ENCODE measurements at places on chromosomes 16 and 17. TPM values are rescaled to one million over a fixed set of nuclear protein-coding genes. Genes with fewer than 3 reads are reported as not detected.

DNA sequence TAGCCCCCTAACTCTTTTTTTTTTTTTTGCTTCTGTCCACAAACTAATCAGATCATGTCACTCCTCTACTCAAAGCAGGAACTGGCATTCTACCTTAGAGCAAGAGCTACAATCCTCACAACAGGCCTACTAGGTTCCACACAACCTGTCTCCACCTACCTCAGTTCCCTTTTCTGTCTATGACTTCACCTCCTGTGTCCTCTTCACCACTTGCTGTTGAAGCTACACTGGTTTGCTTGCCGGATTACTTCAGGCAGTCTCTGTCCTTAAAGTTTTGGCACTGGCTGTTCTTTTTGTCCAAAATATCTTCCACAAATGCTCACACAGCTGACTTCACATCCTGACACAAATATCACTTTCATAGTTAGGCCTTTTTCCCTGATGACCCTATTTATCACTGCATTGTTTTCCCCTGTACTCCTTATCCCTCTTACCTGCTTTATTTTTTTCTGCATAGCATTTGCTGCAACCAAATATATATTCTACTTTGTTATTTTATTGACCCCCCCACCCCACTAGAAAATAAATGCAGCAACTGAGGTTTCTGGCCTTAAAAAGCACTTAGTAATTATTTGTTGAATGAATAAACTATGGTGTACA lies 72.0 kb downstream of the KANSL1 start:
- no peak overlapping the region for H3K4me3 ChIP-seq
- no peaks in the 10 kb centered on the region for H3K27me3 ChIP-seq
- no peak overlapping the region for H3K27ac ChIP-seq
- peaks cover 24% of the 10 kb centered on the region for H3K4me1 ChIP-seq

DNA sequence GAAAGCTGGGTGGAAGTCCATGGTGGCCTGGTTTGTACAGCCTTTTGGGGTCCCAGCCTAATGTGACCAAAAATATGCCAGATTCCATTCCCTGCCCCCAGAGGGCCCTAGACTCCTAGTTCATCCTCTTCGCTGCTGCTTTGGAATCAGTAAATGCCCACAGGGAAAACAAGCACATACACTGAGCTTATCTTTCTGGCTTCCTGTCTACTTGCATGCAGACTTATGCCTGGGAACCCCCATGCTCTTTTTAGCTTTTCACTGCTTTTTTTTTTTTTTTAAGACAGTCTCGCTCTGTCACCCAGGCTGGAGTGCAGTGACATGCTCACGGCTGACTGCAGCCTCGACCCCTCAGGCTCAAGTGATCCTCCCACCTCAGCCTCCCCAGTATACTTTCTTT lies 6.2 kb upstream of the CD300LG start:
- H3K27ac ChIP-seq, result no peak overlapping the region
- peaks cover 15% of the 10 kb centered on the region for H3K4me1 ChIP-seq
- no peak for DNase-seq

DNA sequence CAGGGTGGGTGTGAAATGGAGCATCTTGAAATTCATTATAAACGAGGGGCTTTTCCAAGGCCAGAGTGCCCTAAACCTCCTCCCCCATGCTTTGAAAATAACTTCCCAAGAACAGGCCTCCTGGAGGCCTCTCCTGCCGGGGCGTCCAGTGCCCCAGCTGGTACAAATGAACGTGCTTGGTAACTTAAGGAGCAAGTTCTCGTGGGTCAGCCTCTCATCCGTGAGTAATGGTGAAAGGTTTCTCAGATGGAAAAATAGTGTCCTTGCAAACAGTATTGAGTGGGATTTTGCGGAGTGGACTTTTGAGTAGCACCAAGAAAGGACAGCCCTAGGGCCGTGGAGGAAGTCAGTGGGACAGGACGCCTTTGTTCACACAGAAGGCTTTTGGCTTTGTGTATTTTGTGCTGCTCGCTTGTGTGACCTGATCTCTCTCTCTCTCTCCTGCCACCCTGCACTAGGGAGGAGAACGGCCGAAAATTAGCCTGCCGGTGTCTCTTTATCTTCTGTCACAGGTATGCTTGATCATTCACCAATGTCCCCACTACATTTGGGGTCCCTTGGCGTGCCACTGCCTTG lies 34.6 kb downstream of the CLEC16A start:
- DNase-seq, result no peak
- no peaks in the 10 kb centered on the region for H3K27me3 ChIP-seq
- no peak overlapping the region for H3K27ac ChIP-seq
- H3K4me3 ChIP-seq, result no peak overlapping the region
- peaks cover 65% of the 10 kb centered on the region for H3K36me3 ChIP-seq
- H3K4me1 ChIP-seq, result no peaks in the 10 kb centered on the region

The CDK5R1 gene
- 4.8 TPM for total RNA-seq

The ZNF785 gene
- total RNA-seq, result 11.6 TPM

The BICDL2 gene
- 0.09 TPM for total RNA-seq

All from K562 (cell line).